GM10248 (cell line): ENCODE measurements at places on chromosomes 3 and 15.

DNA sequence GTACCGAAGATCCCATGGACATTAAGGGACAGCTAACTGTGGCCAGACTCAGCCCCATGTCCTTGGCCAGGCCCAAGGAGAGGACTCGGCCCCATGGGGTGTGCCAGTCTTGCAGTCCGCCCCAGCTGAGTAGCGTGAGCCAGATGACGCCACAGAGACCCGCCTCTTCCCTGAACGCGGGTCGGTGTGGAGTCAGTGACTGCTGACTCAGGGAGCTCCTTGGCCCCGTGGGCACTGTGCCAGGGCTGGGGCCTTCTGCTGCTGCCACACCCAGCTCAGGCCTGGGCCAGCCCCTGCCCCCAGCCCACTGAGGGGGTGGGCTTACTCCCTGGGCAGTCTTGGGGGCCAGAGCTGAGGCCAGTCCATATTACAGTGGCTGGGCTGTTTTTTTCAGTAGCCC is 52.8 kb downstream of the PLXNA1 start:
- no peak for DNase-seq

DNA sequence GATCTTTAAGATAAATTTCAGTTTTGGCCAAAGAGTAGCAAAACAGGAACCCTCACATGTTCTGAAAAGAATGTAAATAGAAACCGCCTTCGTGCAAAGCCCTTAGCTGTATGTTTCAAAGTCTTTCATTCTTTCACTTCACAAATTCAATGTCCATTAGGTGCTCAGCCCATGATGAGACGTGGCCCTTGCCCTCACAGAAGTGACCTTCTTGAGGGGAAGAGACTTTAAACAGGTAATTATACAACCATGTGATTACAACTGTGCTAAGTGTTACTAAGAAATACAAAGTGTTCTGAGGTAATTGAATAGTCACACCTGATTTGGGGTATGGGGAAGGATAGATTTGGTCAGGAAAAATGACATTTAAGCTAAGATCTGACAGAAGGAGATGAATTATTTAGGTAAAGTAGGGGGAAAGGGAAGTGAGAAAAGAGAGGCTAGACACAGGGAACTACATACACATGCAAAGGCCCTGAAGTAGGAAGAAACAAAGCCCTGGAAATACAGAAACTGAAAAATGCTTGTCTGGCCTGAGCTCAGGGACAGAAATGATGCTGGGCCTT is 19.6 kb downstream of the HSPBAP1 start:
- DNase-seq = peak; percentile 48

GRCh38 chr15:39628546-39629257 is 47.8 kb downstream of the THBS1 start:
- DNase-seq = no peak

- DNase-seq = no peak
Measured at GRCh38 chr15:24940236-24940635, 14.6 kb upstream of the SNRPN start.

GRCh38 chr15:51234176-51234927 is 104.0 kb downstream of the CYP19A1 start:
- peak; percentile 29 for DNase-seq

DNA sequence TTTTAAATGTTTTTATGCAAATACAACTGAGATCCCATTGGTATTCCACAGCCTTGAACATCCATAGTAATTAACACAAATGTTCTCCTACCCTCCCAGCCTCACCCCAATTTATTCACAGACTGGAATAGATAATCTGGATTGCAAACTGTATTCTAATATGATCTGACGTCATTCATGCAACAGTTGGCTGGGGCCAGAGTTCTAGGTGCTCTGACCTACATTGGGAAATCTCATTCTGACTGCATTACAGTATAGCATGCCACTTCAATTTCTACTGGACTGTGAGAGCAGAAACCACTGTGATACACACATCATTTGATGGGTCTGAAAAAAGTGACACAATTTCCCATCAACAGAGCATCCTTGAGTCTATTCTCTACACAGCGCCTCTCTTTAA is 403.1 kb downstream of the MAGI1 start:
- no peak for DNase-seq

DNA sequence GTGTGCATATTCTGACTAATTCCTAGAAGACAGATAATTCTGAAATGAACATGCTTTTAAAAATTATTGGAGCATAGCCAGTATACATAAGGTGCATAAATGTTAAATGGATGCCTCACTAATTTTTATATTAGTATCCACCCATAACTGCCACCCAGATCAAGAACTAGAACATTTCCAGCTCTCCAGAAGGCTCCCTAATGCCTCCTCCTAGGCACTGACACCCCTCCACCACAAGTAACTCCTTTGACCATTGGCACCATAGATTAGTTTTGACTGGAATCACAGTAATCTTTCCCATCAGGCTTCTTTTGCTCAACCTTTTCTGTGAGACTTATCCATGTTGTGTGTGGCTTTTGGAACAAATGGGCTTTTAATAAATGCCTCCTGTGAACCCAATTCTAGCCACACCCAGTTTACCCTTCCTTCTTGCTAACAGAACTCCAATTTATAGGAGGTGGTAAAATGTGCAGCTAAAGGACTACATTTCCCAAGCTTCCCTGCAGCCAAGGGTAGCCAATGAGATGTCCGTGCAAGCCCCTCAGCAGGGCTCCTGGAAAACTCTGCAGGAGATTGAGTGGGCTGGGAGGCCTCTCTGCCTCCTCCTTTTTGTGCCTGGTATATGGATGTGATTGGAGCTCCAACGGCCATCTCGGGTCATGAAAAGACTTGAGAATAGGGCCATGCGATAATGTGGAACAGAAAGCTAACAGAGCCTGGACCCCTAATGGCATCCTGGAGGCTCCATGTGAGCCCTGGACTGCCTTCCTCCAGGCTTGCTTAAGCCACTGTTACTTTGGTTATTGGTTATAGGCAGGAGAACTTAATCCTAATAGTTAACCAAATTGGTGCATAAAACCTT is 322.6 kb upstream of the TLE3 start:
- DNase-seq = no peak

DNA sequence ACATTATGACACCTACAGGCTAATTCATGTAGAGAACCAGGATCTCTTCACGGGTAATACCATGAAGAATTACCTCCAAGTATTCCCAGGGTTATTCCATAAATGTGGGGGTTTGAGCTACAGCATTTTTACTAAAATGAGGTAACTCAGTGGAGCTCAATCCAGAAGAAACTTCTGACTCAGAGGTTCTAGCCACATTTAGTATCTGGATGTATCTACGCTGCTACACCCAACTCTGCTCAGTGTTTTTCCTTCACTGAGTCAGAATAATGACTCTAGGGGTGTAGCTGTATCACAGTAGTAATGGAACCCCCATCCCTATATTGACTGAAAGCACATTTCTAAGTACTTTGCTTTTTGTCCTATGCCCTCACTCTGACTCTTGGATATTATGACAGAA is 52.4 kb downstream of the COPS2 start:
- no peak for DNase-seq

- DNase-seq = no peak
Measured at GRCh38 chr3:120227710-120228347, 57.2 kb downstream of the GPR156 start.

- no peak for DNase-seq
Measured at GRCh38 chr3:177060492-177060891, 136.8 kb downstream of the TBL1XR1 start.

- no peak for DNase-seq
Measured at GRCh38 chr3:17055374-17056276, 170.9 kb downstream of the PLCL2 start.

DNA sequence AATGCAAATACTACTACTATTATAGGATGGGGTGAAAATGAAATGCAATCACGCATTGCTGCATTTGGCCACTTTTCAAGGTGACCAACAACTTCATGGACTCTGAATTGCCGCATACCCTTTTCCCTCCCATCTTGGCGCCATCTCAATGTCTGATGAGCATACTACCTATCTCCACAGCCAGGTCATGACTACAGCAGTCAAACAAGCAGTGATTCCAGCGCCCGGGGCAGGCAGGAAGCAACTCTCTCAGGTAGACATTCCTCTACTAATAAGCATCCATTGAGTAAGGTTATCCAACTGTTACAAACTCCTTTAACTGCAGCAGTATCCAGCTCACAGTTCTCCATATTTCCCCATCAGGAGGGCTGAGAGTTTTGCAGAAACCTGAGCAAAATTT is 155.4 kb downstream of the ADAMTS17 start:
- no peak for DNase-seq

DNA sequence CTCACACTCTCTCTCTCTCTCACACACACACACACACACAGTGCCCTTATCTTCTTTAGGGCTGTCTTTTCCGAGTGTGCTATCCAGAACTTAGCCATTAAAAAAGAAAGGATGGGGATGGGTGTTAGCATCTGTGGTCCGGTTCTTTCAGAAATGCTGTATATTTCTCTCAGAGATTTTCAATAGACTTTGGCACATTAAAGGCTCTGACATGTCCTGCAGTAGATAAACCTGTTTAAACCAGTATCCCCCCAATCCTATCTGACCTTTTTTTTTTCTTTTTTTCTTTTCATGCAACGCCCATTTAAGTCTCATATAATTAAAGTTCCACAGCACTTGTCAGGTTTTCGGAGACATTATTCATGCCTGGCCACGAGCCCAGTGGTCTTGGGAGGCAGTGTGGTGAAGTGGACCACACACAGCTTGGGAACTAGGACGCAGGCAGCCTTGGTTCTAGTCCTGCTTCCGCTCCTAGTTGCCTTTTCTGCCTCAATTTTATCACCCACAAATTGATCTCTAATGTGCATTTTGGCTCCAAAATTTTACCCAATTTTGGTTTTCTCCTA is 13.3 kb downstream of the CAV3 start:
- DNase-seq = no peak

GRCh38 chr3:122690096-122690495 is 9.5 kb downstream of the PARP14 start:
- no peak for DNase-seq

- no peak for DNase-seq
Measured at GRCh38 chr3:61734749-61735686, 173.6 kb downstream of the PTPRG start.

GRCh38 chr15:42845581-42845980 is 75.0 kb downstream of the TTBK2 start:
- DNase-seq = no peak

- no peak for DNase-seq
Measured at GRCh38 chr3:110583373-110583935, 488.2 kb upstream of the NECTIN3 start.

GRCh38 chr3:14248477-14248848 is 69.8 kb downstream of the LSM3 start:
- no peak for DNase-seq

DNA sequence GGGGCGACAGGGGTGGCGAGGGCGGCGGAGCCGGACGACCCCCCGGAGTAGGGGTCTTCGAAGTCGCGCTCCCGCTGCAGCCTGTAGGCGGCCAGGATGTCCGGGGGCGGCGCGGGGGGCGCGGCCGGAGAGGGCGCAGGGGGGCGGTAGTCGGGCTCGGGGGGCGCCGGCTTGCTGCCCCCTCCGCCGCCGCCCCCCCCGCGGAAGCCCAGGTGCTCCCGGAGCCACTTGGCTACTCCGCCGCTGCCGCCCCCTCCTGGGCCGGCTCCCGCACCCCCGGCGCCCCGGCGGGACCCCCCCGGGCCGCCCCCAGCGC is 230 bp downstream of the SHF start:
- DNase-seq = no peak

DNA sequence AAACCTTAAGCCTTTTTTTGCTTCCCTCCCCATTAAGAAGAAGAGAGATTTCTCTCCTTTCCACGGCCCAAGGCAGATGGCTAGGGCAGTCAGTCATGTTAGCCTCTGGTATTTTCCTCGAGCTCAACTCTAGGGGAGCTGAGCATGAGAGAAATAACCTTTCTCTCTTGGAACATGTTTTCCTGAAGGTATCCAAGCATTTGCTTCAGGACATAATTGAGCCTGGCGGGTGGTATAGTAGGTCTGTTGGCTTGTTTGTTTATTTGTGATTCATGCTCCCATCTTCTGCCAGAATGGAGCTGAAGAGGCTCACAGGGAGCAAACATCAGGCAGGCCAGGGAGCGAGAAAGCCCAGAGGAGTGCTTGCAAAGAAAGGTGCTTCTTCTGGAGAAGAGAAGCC is 102.5 kb downstream of the MESD start:
- no peak for DNase-seq

DNA sequence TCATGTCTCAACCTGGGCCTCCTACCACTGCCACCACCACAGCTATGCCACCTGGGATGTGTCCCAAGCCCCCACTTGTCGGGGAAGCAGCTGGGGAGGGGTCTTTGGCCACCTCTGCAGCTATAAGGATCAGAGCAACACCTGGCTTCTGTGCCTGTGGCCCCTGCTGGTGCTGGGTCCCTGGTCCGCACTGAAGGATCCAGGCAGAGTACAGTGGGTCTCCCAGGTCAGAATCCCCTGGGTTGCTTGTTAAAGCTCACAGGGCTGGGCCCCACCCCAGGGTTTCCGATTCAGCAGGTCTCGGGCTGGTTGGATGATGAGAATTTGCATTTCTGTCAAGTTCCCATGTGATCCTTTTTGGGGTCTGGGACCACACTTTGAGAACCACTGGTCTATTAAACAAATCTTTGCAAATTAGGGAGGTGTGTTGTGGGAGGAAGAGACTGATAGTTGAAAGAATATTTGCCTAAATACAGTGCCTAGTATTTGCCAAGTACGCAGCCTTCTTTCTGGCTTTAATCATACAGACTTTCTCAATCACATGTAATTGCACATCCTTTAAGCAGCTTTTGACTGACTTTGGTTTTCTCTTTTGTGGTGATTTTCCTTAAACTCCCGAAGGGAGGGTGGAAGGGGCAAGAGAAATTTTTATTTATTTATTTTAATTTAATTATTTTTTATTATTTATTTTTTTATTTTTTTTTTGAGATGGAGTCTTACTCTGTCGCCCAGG is 127.3 kb downstream of the IGF1R start:
- DNase-seq = no peak

DNA sequence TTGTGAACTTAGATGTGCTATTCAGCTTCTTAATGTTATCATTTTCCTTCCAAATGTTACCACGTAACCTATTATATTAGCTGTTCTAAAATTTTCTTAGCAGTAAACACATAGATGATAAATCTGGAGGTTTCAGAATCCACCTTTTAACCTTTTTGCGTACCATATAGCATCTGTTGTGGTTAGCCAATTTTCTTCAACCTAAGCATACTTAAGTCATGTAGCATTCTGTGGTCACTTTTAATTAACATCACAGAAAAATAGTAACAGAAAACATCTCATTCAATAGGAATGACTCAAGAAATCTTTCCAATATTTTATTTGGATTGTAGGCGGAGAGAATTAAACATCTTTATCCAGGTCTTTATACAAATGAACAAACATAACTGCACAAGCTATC is 1465.3 kb upstream of the GBE1 start:
- no peak for DNase-seq
